ENCODE measurements at places on chromosomes 2 and 18.

DNA sequence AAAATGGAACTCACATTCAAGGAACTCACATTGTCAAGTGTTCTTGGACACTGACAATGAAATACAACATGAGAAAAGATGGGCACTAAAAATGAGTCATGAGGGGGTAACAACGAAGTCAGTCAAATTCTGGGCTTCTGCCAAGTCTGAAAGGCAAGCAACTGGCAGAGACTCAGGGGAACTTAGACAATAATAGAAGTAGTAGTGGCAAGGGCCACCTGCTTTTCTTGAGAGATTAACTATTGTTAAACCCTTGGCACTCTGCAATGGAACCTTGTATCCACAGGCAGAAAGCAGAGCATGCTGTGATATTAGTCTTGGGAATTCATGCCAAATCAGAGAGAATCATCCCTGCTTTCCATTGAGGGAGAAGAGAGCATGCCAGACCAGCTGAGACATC, 382.6 kb upstream of the CDH2 start:
- DNase-seq, result no peak

- DNase-seq, result no peak
Observed at GRCh38 chr2:237258116-237258515, 155.8 kb downstream of the COL6A3 start.

GRCh38 chr2:180670302-180671003, 310.0 kb upstream of the UBE2E3 start:
- DNase-seq, result no peak

DNA sequence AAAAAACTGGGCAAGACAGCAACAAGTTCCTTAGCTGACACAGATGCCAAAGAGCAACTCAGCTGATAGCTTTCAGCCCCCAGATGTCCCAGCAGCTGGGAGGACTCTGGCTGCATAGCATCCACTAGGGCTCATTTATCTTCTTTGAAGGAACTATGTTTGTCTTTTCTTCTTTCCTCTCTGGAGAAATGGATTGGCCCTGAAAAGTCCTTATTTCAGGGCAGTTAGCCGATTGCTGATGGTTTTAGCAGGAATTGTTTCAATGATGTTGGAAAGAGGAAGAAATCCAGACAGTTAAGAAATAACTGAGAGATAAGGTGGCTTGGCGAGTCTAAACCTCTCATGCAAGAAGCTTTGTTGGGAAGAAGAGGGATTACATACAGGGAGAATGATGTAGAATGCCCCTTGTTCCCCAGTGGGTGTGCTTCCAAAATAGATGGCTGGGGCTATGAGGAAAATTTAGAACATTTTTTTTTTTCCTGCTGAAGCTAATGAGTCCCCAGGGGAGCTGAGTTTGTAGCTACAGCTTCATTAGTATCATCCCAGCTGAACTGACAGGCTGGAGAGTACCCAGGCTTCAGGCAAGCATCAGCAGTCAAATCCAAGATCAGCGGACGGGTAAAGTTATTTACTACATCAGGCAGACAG, 33.6 kb upstream of the SERPINE2 start:
- no peak for DNase-seq

- DNase-seq, result no peak
Observed at GRCh38 chr18:6781142-6781714, 51.7 kb downstream of the ARHGAP28 start.

DNA sequence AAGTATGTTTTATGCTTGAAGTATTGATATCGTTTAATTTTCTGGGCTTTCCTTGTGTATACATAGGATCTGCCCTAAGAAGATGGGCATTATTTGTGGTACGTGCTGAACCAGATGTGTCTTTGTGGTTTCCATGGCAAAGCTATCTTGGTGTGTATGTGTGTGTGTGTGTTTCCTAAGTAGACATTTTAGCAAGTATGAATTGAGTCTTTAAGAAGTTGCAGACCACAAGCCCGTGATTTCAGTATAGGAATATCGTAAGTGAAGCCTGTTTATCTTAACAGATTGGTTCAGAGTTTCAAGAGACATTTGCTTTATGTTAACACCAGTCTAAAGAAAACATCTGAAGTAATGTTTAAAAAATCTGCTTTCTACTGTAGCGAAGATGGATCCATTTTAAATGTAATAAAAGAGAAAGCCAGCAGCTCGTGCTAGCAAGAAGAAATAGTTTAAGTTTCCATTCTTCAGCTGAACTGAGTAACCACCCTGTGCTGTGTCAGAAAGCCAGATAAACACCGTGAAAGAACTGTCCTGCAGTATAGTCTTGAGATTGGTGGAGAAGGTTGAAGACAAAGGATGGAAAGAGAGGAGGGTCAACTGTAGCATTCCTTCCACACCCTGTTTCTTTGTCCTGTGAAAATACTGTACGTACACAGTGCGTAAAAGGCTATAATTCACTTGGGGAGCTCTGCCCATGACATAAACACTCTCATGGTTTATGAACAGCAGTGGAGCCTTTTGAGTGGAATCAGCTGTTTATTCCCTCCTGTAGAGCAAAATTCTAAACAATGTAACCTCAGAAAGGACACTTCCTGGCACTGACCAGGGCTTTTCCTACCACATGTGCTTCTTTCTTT, 91.9 kb upstream of the FOSL2 start:
- DNase-seq, result no peak

DNA sequence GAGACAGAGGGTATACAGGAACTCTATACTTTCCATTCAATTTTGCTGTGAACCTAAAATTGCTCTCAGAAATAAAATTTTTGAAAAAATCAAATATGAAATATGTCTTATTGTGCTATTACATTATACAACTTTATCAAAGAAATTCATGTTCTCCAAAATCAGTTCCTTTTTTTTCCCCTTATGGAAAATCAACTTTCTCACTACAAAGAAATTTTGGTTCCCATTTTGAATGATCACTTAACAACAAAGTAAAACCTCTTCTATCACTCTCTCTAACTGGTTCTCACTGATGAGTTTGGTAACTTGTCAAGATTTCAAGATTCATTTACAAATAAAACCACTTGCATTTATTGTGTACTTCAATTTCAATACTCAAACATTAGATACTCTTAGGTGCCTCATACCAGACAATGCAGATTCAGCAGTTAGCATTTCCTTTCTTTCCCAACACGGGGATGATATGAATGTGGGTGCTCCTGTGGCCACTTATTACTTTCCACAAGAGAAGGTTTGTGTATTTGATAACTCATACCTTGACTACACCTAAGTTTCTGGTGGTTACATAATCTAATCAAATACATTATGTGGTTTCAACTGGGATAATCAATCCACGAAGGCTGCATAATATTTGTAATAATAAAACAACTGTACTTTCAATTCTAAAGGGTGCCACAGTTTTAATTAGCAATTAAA, 6.4 kb downstream of the PSME4 start:
- no peak for DNase-seq

DNA sequence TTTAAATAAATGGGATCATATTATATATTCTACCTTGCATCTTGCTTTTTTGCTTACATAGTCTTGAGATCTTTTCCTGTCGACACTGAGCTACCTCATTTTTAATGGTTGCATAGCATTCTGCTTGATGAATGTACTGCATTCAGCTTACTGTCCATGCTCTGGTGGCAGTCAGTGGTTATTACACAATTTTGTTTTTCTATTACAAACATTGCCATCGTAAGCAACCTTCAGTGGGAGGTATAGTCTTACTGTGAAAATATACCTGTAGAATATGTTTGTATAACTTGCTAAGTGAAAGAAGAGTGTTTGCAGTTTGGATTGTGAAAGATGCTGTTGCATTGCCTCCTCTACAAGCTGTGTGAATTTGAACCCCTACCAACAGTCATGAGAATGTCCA, 43.4 kb downstream of the UBXN4 start:
- DNase-seq, result no peak

- DNase-seq, result no peak
Observed at GRCh38 chr2:68292108-68292710, 27.5 kb downstream of the CNRIP1 start.

DNA sequence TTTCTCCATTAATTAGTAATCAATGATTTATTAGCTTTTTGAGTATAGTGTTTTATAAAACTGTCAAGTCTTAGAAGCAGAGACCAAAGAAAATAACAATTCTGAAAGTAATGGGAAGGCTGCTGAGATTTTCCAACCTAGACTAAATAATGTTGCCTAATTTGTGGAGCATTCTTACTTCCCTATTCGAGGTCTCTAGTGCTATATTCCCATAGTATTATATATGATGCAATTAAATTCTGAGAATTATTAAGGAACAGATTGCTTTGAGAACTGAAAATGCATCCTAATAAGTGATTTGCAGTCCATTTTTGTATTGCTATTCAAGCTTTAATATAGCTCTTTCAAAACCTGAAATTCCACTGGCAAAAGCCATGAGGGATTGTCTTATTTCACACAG, 27.7 kb upstream of the DOCK10 start:
- no peak for DNase-seq

DNA sequence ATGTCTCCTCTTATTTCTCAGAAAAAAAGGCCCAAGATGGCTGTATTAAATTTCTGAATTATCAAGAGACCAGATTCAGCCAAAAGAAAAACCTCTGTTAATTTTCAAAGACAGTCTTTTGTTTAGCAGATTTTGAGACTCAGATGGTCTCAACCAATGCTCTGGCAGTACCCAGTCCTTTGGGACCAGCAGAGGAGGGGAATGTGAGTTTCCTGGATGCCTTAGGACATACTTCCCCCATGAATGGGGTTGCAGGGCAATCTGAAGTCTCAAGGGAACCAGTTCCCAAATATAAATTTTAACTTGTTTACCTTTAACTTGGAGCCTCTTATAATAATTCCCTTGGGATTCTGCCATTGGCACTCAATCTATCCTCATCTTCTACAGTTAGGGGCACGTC, 107.8 kb upstream of the ZNF521 start:
- DNase-seq, result no peak

- no peak for DNase-seq
Observed at GRCh38 chr2:33495683-33496082, 19.2 kb downstream of the RASGRP3 start.

DNA sequence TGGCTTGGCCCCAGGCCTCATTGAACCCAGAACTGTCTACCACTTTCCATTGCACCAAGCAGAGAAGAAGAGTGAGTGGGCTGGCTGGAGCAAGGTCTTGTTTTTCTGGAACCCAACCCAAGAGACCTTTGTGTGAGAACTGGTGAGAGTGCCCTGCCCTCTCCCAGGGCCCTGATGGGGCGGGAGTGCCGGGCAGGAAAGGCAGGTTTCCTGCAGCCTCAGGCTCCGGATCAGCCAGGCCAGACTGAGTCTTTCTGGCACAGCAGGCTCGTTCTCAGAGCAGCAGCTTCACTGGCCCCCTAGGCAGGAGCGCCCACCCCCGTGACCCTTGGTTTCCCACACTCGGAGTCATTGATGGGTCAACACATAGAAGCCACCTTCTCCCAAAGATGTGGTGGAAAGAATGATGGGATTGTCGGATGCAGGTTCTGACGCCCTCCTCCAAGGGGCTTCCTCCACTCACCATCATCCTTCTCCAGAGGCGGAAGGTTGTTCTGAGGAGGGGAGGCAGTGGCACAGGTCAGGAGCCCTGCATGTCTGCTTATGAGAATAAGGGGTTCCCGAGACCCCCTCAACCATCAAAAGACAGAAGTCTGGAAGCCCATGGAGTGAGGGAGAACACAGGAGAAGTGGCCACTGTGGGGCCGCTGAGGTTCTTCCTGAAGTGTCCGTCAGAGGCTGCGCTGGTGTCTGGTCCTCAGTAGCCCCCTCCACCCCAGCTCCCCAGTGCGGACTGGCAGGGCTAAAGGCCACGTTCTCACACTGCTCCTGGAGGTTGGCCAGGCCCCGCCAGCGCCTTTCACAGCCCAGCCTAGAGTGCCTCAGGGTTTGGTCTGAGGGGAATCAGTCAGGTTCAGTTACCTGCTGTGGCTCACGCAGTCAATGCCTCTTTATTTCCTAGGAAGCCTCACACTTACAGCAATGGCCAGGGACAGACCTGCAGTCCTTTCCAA, 62.8 kb upstream of the LAPTM4A start:
- DNase-seq, result no peak

DNA sequence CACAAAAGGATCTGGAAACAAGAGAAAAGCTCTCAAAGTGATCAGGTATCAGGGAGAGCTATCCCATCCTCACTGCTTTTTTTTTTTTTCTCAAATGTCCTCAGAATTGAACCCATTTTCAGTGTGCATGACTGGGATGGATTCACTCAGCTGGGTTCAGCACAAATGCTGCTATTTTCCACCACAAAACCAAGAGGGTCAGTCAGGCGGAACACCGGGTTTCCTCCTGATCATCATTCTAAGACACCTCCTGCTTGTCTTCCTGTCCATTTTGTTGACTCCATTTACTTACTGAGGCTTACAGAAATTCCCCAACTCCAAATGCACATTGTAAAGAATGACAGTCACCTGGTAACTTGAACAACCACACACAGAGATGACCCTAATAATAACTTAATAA, 39.9 kb downstream of the CYRIA start:
- DNase-seq, result no peak

GRCh38 chr2:105062158-105062557, 24.3 kb downstream of the MRPS9 start:
- DNase-seq, result no peak

DNA sequence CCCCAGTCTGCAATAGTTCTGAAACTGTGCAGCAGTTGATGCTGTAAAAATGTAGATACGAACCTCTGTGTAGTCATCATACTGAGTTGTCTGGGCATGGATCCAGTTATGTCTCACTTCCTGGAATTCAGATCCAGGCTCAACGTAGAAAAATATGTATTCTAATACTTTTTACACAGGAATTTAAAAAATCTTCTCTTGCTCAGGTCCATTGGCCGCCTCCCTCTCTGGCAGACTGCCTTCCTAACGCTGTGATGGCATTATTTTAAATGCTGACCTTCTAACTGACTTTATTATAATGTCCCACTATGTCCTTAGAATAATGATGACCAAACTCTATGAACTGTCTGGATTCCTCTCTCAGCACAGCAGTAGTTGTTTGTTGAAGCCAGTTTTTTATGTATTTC, 119.6 kb downstream of the FEZ2 start:
- DNase-seq, result no peak

DNA sequence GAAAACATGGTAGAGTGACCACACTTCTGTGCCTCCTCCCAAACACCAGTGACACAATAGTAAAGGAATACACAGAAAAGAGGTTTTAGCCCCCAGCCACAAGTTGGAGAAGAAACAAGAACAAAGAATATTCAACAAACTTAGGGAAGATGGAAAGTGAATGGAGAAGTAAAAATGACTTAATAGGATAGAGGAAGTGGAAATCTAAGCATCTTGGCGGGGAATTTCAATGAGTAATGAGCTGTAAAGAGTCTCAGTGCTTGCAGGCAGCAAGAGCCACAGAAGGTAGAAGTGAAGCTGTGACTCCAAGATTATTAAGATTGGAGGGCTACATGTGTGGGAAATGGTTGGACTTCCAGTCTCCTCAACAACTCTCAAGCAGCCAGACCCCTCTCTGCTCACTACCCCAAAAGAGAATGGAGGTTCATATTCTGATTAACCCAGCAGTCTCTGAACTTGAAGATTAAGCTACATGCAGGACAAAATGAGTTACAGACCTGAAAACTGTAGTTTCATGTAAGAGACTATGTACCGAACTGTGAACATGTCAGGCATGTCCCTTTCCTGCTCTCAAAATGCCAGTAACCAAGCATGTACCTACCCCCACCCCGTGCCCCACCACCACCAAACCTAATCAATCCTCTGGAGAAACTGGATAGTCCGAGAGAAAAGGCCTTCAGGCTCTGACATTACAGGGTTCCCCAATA, 16.9 kb upstream of the HNRNPLL start:
- DNase-seq, result no peak

- no peak for DNase-seq
Observed at GRCh38 chr2:80019571-80020460, 284.7 kb downstream of the LRRTM1 start.
